GM06990 (cell line): ENCODE measurements at places on chromosomes 2 and 18.

DNA sequence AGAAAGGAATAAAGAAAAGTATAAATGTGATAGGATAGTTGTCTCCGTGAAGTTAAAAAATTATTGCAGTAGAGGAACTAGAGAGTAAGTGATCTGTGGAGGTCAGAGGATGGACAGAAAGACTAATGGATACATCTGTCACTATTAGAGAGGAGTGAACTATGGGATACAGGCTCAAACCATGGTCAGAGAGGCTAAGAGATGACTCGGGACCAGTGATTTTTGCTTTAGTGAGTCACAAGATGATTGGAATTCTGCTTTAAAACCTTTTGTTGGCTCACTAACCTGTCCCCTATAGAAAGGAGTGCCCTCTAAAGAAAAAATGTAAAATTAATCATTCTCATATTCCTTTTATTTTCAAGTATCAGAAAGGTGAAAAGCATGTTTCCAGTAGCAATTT, 30.3 kb downstream of the ALMS1 start:
- DNase-seq: no peak

DNA sequence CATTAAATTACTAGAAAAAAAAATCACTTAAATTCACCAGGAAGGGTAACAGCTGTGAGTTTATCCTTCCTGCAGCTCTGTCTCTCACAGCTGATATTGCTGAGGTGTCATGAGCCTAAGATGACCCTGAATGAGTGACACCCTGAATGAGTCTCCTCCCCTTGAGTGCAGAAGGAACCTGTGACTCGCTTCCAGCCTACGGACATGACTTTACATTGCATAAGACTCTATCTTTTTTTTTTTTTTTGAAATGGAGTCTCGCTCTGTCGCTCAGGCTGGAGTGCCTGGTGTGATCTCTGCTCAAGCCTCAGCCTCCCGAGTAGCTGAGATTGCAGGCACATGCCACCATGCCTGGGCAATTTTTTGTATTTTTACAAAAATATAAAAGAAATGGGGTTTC, 14.1 kb downstream of the MRO start:
- no peak for DNase-seq

DNA sequence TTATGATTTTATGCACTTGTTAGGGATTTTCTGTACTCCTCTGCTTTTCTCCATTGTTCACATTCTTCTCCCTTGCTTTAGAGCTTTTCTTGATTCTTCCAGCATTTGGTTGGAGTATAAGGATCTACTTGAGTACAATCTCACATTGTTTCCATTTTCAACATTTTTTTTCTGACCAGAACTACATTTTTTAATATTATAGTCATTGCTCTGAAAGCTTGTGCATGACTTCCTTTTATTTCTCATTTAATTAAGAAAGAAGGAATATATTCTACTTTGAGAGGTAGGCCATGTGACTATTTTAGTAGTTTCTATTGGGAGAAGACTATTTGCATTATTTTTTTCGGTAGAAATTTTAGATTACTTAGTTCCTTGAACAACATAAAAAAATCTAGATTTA, 200.4 kb downstream of the TMEM247 start:
- DNase-seq: no peak

- DNase-seq: no peak
Observed at GRCh38 chr2:215727507-215728503, 285.5 kb downstream of the MREG start.

- no peak for DNase-seq
Observed at GRCh38 chr2:231146665-231147064, 21.8 kb upstream of the HTR2B start.

- no peak for DNase-seq
Observed at GRCh38 chr18:29840089-29840488, 1202.5 kb downstream of the DSC3 start.

GRCh38 chr2:191321861-191322662, 76.9 kb downstream of the MYO1B start:
- no peak for DNase-seq

DNA sequence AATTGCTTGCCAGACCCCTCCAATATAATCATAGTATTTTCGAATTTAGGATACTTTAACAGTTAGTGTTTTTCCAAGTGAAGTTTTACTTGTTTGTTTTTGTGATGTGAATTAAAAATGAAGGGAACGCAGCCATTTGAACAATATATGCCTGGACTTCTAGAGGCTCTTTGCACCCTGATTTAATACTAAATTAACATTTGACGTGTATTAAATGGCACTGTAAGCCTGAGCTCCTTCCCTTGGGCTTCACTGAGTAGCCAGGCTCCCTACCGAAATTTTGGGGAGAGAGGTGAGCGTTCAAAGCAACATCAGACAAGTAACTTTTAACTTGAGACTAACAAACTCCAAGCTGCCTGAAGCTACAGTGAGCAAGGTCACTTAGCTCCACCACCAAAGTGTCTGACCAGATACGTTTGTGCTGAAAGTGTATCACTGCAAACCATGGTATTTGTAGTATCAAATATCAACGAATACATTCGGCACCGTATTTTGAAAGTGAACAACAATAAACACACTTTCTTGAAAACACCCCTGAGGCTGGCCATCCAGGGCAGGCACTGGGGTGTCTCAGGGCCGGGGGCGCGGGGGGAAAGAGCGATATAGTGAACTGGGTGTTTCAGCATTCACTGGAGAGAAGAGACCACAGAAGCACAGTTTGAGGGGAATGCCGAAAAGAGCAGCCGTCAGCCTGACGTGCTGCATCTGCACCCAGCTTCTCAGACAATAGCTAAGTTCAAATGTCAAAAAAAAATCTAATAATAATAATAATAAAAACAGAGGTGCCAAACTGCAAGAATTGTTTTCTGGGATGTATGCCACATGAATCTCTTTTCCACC, 7.7 kb upstream of the POU3F3 start:
- DNase-seq: no peak

DNA sequence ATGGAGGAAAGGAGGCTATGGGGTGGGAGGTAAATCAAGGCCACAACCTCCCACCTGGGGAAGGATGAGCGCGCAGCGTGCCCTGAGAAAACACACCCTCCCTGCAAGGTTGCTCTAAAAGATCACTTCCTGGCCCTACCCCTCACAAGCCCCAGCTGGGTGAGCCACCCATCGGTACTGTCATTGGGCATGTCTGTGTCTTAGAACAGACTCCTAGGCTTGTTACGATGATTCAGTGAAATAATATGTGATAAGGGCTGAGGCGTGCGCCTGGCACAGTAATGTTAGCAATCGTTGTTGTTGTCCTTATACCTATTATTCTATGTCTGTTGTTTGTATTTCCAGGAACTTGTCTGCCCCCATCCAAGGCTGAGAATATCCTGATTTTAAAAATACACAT, 175.1 kb downstream of the ZFP36L2 start:
- DNase-seq: no peak

GRCh38 chr2:203586696-203587095, 51.6 kb upstream of the RAPH1 start:
- DNase-seq: no peak

DNA sequence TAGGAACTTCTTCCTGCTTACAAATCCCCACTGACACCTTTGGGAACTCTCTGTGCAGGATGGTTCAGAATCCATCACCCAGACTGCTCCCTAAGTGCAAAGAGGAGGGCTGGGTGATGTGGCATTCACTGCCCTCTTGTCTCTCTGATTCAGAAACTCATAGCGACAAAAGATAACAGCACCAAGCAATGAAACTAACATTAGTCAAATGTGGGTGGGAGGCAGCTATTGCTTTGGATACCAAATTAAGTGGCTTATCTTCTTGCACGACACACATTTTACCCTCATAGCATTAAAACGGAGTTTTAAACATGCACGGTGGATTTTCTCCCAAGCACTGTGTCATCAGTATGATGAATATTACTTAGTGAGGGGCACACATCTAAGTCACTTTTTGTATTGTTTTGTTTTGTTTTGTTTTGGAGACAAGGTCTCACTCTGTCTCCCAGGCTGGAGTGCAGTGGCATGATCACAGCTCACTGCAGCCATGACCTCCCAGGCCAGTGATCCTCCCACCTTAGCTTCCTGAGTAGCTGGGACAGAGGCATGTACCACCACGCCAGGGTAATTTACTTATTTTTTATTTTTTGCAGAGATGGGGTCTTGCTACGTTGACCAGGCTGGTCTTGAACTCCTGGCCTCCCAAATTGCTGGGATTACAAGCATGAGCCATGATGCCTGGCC, 40.9 kb upstream of the NEB start:
- no peak for DNase-seq

- DNase-seq: no peak
Observed at GRCh38 chr2:173739006-173739405, 226.2 kb downstream of the SP3 start.

- no peak for DNase-seq
Observed at GRCh38 chr2:217357886-217358620, 498.2 kb upstream of the TNP1 start.
